Kidney epithelial cell (primary cell): ENCODE measurements at places on chromosomes 1 and 21. TPM values are rescaled to one million over a fixed set of nuclear protein-coding genes. Genes with fewer than 3 reads are reported as not detected.

Gene PSMG1
- total RNA-seq, result 37.1 and 52.6 TPM in 2 replicates

Gene GSTM1
- 9.7 and 16.3 TPM in 2 replicates for total RNA-seq

Gene LCE1D
- not detected in 2 replicates for total RNA-seq

Gene KCNE2
- total RNA-seq, result not detected in 2 replicates

Gene SLC5A3
- 11.8 TPM in 2 replicates for total RNA-seq

Gene PRXL2B
- 42.0 and 46.6 TPM in 2 replicates for total RNA-seq

Gene TLCD4
- 3.0 and 4.0 TPM in 2 replicates for total RNA-seq

Gene TNFRSF4
- 0.25 and 3.6 TPM in 2 replicates for total RNA-seq

Gene NR1I3
- total RNA-seq, result not detected in 2 replicates

Gene KCNN3
- total RNA-seq, result 0.04 and 0.34 TPM in 2 replicates

Gene OR2L2
- not detected in 2 replicates for total RNA-seq

Gene LRRC71
- not detected in 2 replicates for total RNA-seq

Gene EFNA3
- 1.6 and 1.7 TPM in 2 replicates for total RNA-seq

Gene CRABP2
- 24.5 and 29.5 TPM in 2 replicates for total RNA-seq

Gene GPR61
- not detected in 2 replicates for total RNA-seq
